ENCODE measurements at places on chromosomes 3 and 15. TPM values are rescaled to one million over a fixed set of nuclear protein-coding genes. Genes with fewer than 3 reads are reported as not detected.

Gene FYCO1
- 30.3 TPM for total RNA-seq

Gene PAQR5
- total RNA-seq = 6.4 TPM

Gene C3orf18
- 2.1 TPM for total RNA-seq

Gene HCLS1
- total RNA-seq = 46.7 TPM

Gene ALDH1A3
- 31.9 TPM for total RNA-seq

Gene SAMMSON
- total RNA-seq = 6.1 TPM

Gene DPPA2
- not detected for total RNA-seq

Gene CFAP100
- total RNA-seq = not detected

Gene MRAS
- total RNA-seq = 0.72 TPM

Gene PPARG
- 11.6 TPM for total RNA-seq

Gene RTP4
- 4.2 TPM for total RNA-seq

Gene LNP1
- total RNA-seq = 0.76 TPM

Gene LSAMP
- 2.3 TPM for total RNA-seq

Gene GXYLT2
- total RNA-seq = 18.1 TPM

Gene NMD3
- total RNA-seq = 41.4 TPM

Gene LIPH
- total RNA-seq = 11.3 TPM

Gene GPR160
- 1.5 TPM for total RNA-seq

Gene PLS1
- 27.8 TPM for total RNA-seq

Gene PODXL2
- 4.2 TPM for total RNA-seq

Gene ZXDC
- total RNA-seq = 23.4 TPM

Gene SCAANT1
- total RNA-seq = not detected

Gene SLC28A2
- not detected for total RNA-seq

Gene BTLA
- 0.41 TPM for total RNA-seq

Gene GOLGA6L25
- total RNA-seq = not detected

Gene LRRIQ4
- not detected for total RNA-seq

Gene EFCC1
- 0.66 TPM for total RNA-seq

Gene SCAMP2
- 99.9 TPM for total RNA-seq

Gene FBXO40
- total RNA-seq = not detected

Gene ST3GAL6
- 3.9 TPM for total RNA-seq

Gene TP63
- 111 TPM for total RNA-seq

Gene EXD1
- total RNA-seq = not detected

Gene CHRD
- total RNA-seq = 0.48 TPM

Gene FANCD2OS
- not detected for total RNA-seq

Gene SIAH2
- 74.8 TPM for total RNA-seq

Gene CCDC54
- total RNA-seq = not detected

Gene PLIN1
- total RNA-seq = 0.38 TPM

Gene NR1I2
- total RNA-seq = not detected

Gene APOD
- total RNA-seq = 90.4 TPM

Gene RLBP1
- not detected for total RNA-seq

Gene BFSP2
- total RNA-seq = not detected

Gene CD200R1L
- not detected for total RNA-seq

Gene ARHGAP31
- total RNA-seq = 2.7 TPM

Gene CSTA
- total RNA-seq = 2,531 TPM

Gene WDR72
- total RNA-seq = 0.08 TPM

Gene CDCP1
- 41.6 TPM for total RNA-seq

Gene UTS2B
- total RNA-seq = not detected

Gene TTLL13
- not detected for total RNA-seq

Gene FBXW12
- not detected for total RNA-seq
